ENCODE measurements at places on chromosomes 11 and 22.

GRCh38 chr11:45771193-45771565, 33.8 kb upstream of the SLC35C1 start:
- DNase-seq: peak; percentile 63

DNA sequence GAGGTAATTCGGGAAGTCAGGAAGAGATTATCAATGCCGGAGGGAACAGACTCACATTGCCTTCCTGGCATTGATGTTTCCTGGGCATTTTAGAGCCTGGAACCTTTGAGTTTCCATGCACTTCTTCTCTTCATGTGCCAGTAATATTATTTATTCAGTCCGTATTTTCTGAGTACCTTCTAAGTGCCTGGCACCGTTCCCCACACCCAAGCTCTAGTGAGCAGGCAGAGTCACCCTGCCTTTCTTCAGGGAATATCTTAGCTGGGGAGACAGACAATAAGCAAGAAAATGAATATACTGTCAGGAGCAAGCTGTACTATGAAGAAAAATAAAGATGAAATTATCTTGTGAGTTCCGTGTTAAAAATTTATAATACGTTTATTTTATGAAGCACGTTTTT, 136.2 kb upstream of the SEZ6L start:
- DNase-seq: no peak

GRCh38 chr22:41699264-41700107, at the start of gene MEI1:
Gene MEI1, plus strand, starts transcription at chr22:41699503. Its CDS starts 36 bp downstream, at chr22:41699539.
- peak; percentile 96 for DNase-seq

- DNase-seq: peak; percentile 61
These were observed 12.9 kb downstream of the EHD1 start for GRCh38 chr11:64865286-64866172.

DNA sequence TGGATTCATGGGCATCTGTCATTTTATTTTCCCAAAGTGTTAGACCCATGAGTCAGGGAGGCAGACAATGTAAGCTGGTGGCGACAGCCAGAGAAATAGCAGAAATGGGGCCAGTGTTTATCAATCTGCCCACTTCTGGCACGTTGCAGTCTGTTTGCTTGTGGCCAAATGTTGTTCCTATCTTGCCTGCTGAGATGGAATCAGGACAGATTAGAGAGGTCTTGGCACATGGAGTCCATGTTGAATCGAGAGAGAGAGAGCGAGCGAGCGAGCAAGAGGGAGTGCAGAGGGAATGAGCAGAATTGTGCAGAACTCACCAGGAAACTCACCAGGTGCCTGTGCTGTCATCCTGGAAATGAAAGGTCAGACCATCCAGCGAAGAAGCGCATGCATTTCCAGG, 21.9 kb upstream of the PARVG start:
- DNase-seq: no peak

DNA sequence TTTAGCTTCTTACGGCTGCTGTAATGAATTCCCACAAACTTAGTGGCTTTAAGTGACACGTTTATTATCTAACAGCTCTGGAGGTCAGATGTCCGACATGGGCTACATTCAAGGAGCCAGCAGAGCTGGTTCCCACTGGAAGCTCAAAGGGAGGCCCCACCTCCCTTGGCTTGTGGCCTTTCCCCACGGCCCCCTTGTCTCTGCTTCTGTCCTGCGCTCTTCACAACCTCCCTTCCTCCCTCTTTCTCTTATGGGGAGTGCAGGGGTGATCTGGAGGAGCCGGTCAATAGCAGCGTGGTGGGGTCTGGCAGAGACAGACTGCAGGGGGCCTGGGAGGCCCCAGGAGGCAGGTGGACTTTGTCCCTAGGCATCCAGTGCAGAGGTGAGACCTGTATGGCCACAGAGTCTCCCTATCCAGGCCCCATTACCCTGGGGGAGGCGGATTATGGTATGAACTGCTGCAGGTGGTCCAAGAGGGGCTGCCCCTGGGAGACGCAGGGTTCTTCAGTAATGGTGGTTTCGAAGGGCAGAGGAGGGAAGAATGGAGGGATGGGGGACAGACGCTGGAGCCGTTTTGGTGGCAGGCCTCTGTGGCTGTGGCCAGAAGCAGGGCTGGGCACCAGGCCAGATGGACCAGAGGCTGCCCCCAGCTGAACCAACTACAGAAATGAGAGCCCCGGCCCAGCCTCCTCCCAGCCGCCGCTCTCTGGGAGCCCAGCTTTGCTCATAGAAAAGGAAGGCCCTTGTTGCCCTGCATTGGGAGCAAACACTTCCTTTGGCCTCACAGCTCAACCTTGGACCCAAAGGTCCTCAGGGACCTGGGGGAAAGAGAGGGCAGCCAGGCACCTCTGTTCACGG, 30.7 kb upstream of the KCNQ1OT1 start:
- no peak for DNase-seq

GRCh38 chr22:40634119-40634903, 2.2 kb downstream of the MRTFA start:
- DNase-seq: no peak
